NCI-H524 (cell line): ENCODE measurements at places on chromosomes 5 and 9.
A peak's percentile ranks its signal among the peaks of the same experiment; 100 is the strongest.

DNA sequence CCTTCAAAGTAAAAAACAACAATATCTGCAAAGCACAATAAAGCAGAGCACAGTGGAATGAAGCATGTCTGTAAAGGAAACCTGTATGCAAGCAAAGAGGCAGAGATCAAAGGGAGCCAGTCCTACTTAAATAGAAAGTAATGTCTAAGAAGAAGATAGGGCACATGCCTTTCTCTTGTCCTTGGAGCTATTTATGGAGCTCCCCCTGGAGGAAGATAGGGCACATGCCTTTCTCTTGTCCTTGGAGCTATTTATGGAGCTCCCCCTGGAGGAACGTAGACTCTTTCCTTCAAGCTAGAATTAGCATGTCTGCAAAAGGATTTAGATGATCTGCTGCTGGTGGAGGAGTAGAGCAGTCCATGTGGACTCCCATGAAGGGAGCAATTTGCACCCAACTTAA lies 168.1 kb upstream of the RASEF start:
- no peak for DNase-seq

DNA sequence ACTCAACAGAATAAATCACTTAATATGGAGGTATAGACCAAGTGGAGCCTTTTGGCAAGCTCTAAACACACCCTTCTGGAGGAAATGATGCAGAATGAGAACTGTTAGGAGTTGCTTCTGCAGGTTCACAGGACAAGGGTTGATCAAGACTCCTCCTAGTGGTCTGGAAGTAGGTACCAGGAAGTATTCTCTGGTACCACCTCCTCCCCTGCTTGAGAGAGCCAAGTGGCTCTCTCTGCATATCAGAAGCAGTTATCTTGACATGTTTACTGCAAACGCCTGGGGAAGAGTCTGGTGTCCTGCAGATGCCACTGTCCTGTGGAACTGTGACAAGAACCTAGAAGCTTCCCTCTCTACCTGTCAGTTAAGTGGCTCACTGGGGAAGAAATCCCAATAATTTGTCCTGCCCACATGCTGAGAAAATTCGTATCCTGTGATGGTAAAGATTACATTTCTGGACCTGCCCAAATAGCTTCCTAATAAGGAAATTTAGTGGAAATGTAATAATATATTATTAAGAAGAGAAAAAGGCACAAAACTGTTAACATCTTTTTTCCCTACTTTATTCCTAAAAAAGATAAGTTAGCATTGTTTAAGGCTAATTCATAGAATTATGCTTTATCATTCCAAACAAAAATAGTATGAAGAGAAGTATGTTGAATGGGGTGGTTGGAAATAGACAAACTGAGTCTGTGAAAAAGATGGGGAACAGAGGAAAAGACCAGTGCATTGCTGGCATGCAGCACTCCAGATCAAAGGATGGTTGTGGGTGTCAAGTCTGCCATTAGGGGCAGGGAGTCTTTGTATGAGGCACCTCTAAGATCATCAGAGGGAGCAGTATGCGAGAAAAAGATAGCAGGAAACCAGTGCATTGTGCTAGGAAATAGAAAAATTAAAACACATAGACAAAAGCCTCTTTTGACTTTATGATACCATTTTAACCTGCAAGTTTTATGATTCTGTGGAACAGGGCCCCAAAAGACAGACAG lies 118.8 kb downstream of the CDC42SE2 start:
- peak; percentile 68 for DNase-seq

DNA sequence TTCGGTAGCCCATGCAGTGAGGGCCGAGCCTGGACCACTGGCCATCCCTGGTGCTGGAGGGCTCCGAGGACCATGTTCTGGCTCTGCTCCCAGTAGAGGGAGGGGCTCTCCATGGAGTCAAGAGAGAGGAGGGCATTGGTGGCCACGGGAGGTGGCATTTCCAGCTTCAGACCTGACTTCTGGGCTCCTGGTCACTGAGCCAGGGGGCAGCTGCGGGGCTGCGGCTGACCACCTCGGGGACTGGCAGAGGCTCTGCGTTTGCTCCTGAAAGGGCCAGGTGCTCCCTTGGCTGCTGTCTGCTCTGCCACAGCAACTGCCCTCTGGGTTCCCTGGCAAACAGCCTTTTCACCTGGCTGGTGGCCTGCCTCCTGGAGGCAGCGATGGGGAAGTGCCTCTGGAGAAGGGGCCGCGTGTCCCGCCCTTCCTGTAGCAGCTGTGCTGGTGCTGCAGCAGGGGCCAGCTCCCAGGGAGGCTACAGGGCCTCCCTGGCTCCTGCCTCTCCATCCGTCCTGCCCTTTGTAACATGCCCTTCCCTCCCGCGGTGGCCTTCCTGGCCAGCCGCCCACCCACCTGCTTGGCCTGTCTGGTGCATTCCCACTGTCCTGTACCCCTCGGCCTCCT lies 144.6 kb downstream of the CACNA1B start:
- DNase-seq: no peak

DNA sequence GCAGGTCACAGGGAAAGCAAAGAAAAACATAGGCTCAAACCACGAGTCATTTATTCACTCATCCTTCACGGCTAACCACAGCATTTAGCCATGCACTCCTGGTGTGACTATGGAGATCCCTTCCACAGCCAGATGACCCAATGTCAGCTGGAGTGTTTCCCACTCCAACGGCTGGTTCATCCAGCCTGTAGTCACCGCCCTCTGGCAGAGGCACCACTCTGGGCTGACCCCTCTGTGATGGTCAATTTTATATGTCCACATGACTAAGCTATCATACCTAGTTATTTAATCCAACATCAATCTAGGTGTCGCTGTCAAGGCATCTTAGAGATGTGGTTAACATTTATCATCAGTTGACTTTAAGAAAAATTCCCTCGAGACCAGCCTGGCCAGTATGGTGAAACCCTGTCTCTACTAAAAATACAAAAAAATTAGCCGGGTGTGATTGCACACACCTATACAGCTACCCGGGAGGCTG lies 9.5 kb upstream of the PHF19 start:
- DNase-seq: no peak

DNA sequence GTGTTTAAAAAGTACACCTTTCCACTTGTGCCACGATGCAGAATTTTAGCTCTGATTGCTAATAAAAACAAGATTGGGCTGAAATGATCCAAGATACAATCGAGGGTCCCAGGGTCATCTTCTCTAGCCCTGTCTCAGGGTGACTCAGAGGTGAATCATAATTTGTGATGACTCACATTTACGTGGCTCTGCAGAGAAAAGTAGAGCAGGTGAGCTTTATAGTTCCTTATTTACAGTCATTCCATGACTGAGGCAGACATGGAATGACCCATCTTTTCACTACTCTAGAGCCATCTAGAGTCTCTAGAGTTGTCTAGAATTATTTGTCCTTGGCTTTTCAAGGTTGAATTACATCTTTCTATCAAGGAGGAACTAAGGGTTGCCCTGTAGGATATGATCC lies 155.2 kb downstream of the GAS1 start:
- no peak for DNase-seq

- DNase-seq: no peak
These were observed 21.6 kb downstream of the HMGXB3 start for GRCh38 chr5:150022158-150022531.

DNA sequence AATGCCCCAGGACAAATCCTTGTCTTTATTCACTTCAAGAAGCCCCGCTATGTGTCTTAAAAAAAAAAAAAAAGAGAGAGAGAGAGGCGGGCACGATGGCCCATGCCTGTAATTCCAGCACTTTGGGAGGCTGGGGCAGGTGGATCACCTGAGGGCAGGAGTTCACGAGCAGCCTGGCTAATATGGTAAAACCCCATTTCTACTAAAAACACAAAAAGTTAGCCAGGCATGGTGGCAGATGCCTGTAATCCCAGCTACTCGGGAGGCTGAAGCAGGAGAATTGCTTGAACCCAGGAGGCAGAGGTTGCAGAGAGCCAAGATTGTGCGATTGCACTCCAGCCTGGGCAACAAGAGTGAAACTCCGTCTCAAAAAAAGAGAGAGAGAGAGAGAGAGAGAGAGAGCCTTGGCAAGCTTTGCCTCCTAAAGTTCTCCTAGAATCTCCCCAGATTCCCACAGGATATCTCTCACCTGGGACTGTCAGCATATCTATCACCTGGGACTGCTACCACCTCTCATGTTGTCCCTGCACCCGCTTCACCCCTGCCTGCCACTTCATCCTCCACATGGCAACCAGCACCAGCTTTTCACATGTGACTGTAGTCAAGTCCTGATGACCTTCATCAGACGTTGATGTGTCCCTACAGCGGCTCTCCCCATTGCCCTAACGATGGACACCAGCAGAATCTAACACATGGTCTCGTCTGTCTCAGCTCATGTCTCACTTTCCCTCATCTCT lies 5.8 kb downstream of the ITK start:
- DNase-seq: no peak

DNA sequence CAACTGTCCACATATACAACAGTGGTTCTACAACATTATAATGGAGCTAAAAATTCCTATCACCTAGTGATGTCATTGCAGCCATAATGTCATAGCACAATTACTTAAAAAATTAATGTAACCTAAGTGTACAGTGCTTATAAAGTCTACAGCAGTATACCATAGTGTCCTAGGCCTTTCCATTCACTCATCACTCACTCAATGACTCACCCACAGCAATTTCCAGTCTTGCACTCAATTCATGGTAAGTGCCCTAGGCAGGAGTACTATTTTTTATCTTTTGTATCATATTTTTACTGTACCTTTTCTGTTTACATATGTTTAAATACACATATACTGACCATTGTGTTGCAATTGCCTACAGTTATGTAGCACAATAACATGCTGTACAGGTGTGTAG lies 9.6 kb upstream of the PUM3 start:
- no peak for DNase-seq

DNA sequence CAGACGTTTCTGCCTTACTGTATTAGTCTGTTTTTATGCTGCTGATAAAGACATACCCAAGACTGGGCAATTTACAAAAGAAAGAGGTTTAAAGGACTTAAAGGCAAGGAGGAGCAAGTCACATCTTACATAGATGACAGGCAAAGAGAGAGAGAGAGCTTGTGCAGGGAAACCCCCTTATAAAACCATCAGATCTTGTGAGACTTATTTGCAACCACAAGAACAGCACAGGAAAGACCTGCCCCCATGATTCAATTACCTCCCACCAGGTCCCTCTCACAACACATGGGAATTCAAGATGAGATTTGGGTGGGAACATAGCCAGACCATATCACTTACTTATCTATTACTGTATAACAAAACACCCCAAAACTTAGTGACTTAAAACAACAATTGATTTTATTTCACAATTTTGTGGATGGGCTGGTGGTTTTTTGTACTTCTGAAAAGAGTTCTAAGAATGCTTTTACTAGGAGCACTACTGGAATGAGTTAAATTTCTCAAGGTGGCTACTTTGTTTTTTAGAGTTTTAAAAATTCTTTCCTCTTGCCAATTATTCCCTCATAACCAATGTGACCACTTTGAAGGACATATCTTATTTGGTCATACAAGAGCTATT lies 10.3 kb downstream of the RUSC2 start:
- DNase-seq: no peak

- no peak for DNase-seq
These were observed 362.8 kb upstream of the RPS23 start for GRCh38 chr5:82640916-82641315.

GRCh38 chr5:178674334-178674733 lies 47.5 kb upstream of the CLK4 start:
- no peak for DNase-seq

- DNase-seq: no peak
These were observed 1.1 kb upstream of the DCANP1 start for GRCh38 chr5:135448071-135448739.

- DNase-seq: no peak
These were observed 201.7 kb upstream of the ZNF618 start for GRCh38 chr9:113674436-113674835.

DNA sequence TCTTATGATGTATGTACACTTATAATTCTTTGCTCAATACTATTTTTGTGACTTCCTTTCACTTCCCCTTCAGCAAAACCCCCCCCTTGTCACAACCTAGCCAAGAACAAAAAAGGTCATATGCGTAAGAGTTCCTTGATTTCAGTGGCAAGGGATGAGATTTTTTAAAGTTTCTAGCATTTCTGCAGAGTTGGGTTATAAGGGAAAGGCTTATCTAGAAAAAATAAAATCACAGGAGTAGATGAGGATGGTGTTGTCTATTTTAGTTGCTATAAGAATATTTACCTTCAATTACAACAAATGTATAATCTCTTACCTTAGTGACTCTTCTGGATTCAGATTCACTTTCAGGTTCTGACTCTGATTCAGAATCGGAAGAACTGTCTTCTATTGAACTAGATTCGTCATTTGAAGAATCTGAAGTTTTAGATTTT lies 184.6 kb downstream of the AP3B1 start:
- no peak for DNase-seq

- peak; percentile 35 for DNase-seq
These were observed 2.9 kb downstream of the FPGS start for GRCh38 chr9:127805620-127806019.

DNA sequence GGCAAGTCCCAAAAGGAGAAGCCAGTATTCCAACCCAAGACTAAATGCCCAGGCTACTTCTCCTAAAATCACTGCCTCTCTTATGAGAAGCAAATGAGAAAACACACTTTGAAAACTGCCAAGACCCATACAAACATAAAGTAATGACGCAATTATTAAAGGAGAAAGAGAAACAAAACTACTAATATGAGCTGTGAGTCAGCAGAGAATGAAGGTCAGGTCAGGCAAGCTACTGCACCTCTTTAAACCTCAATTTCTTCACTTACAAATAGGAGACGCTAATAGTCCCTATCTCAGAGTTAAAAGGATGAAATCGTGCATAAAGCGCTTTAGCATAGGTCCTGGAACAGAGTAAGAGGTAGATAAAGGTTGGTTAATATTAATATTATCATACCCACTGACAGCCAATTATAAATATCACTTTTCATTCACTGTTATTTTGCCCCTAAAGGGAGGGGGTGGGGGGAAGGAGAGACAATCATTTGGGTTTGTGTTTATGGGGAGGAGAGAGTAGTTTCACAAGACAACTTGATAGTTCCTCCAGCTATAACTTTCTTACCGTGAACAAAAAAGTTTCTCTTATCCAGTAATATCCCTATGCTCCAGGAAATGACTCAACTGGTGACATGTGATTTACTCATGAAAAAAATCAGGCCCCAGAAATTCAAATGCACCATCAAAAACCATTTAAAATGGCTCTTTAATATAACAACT lies 3.6 kb downstream of the PSMB7 start:
- DNase-seq: no peak

- no peak for DNase-seq
These were observed 138.2 kb upstream of the OSMR start for GRCh38 chr5:38707352-38708210.

GRCh38 chr5:159682623-159683022 lies 233.7 kb upstream of the ADRA1B start:
- peak; percentile 15 for DNase-seq

DNA sequence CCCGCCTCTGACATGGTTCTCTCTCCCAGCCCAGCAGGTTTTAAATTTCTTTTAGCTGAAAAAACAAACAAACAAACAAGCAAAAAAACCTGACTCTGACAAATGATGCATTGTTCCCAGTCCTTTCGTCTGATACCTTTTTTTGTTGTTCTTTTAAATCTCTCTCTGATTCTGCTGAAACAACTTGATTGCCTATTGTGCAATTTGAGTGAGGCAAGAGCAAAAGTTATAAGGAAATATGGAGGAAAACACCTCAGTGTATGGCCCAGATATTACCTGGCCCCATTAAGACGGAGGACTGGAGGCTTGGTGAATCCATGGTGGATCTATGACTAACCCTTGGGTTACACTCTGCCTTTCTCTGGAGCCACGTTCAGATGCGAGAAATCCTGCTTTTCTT lies 164.0 kb downstream of the MELK start:
- no peak for DNase-seq

- no peak for DNase-seq
These were observed 7.6 kb downstream of the MAP3K1 start for GRCh38 chr5:56822981-56823380.

GRCh38 chr9:31556667-31557463 lies 827.6 kb upstream of the ACO1 start:
- DNase-seq: no peak

GRCh38 chr9:107975426-107976010 lies 485.9 kb upstream of the KLF4 start:
- DNase-seq: no peak
